ENCODE measurements at places on chromosomes 2 and 18.
A peak's percentile ranks its signal among the peaks of the same experiment; 100 is the strongest.

- no peak for DNase-seq
These were observed 819 bp upstream of the SERPINE2 start for GRCh38 chr2:224039770-224040440.

DNA sequence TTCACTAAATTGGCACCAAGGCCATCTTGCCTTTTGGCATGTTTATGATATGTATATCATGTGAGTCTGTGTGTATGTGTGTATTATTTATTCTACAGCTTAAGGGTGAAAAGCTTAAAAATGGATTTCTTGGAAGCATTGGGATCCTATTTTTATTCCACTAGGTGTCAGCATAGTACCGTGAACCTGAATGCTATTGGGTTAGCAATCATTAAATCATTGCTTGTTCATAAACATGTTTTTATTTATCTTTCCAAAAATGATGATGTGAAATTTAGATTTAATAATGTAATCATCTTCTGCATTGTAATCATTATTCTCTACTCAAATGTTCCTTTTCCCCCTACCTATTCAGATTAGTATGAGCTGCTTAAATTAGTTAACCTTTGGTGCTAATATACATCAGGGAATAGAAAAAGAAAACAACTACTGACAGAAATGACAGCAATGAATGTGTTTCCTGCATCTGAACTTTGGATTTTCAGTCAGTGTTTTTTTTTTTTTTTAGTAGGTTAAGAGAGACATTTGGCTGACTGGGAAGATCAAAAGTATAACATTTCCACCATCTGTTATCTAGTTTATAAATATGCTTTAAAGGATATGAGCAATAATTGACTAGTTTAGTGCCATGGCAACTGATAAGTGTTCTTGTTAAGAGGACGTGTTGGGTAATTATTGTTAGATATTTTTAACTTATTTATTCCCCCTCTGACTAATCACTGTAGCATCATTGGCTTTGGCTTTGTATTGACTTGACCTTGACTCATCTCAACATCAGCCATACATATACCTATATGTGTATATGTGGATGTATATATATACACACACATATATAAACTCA lies 14.1 kb upstream of the ZSWIM2 start:
- DNase-seq: peak; percentile 34

GRCh38 chr18:3248658-3249359 lies 1.2 kb downstream of the MYL12A start:
- DNase-seq: peak; percentile 77

DNA sequence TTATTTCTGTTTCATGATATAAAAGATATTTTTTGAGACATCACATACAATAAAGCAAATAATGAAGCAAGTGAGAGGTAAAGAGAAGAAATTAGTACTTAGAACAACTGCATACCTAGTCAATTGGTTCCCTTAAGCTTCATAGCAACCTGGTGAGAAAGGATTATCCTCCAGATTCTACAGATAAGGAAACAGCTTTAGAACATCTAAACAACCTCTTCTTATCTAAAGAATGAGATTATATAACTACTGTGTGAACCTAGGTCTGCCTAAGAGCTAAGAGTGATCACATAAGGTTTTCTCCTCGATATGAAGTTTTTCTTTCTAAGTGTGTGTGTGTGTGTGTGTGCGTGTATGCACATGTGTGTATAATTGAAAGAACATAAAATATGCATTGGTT lies 265.1 kb downstream of the NOL4 start:
- DNase-seq: no peak

DNA sequence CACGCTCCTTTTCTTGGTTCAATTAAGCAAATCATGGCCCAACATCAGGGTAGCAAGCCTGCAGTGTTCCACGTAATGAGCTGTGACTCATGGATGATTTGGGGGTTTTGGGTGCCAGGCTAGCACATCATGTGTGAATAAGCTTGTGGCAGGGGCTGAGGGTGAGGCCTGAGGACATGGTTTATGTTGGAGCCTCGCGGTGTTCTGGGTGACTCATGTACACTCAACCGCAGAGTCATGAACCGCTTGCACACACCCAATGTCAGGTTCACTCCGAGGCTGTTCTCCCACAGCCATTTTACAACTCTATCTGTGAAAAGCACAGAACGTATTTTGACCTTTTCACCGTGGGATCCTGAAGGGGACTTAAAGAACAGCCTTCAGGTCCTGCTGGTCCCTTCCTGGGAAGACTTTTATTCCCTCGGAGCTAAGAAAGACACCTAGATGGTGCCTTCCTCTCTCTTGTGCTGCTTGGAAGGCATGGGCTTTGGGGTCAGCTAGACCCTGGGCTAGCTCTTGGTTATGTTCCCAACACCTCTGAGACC lies 139.9 kb upstream of the ZEB2 start:
- peak; percentile 86 for DNase-seq

DNA sequence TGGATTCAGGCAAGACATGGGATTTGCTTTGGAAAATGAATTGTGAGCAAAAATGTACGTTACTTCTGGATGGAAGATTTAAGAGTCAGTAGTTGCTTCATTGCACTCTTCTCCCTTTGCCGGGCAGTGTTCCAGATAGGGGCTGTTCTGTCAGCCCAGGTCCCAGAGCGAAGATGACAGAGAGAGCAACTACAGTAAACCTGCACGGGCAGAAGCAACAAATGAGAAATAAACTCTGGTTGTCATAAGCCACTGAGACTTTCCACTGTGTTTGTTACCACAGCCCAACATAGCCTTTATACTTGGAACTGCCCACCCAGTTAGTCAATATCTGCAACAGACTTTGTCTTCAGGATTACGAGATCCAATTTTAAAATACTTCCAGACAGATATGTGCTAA lies 83.3 kb downstream of the CACNB4 start:
- DNase-seq: no peak

DNA sequence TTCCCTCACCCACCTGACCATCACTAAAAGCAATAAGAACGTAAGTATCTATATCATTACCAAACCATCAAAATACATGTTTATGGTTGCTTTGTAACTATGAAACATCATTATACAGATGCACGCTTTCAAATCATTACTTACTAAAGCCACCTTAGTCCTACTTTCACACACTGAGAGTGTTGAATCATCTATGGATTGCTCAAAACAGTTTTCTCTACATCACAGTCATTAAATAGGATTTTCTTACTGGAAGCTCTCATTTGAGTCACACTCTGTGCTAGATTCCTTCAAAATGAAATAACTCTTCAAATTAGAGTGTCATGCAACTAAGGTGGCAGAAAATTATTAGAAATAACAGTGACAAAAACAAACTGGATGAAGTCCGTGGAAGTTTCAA lies 878.4 kb downstream of the CPS1 start:
- no peak for DNase-seq

- no peak for DNase-seq
These were observed 413.3 kb upstream of the TNP1 start for GRCh38 chr2:217273162-217273561.

DNA sequence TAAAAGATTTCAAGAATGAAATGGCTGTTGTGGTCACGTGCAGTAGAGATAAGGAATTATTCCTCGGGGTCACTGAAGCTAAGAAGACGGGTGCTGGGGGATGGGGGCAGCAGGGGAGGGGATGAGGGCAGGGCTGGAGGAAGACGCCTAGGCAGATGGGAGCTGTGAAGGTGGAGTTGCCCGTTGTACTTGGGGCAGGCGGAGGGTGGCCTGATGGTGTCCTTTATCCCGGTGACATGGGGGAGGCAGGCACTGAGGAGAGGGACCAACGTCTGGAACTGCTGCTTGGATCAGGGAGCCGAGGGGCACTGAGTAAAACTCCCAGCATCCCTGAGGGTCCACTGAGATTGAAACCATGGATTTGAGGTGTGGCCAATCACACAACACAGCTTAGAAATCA lies 64.9 kb downstream of the ZCCHC2 start:
- DNase-seq: no peak

GRCh38 chr18:29188760-29189159 lies 1011.8 kb upstream of the CDH2 start:
- DNase-seq: peak; percentile 5

DNA sequence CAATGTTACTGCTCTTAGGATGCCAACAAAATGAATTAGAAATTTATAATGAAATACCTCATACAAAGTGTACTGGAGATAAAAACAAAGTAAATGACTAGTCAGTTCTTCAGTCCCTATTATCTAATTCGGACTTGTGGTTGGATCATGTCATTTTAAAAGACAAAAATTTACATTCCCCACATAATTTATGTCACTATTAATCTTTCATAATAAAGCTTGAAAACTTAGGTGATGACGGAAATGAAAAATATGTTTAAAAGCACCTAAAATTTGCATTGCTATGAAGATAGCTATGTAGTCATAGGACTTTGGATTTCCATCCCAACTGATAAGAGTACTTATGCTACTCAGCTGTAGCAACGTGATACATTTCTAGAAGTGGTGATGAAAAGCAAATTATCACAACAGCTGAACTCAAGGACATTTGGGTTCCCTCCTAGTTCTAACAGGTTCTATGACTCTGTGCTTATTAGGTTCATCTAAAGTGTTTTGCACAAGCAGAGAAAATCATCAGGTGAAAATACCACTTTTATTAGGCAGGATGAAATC lies 58.4 kb downstream of the LRPPRC start:
- no peak for DNase-seq

DNA sequence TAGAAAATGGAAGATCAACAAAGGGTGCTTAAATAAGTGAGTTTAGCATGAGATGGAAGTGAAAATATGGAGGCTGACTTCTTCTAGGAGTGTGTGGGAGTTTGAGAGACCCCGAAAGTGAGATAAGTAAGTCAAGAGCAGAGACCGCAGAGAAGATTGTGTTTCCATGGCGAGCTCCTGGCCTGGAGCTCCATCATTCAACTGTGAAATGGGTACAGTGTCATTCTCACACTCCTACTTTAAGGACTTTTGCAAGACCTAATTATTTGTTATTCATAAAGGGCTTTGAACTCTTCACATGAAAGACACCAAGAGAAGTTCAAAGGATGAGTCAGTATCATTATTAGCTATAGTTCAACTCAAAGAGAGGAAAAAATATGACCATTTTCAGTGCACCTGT lies 134.2 kb upstream of the PIK3C3 start:
- no peak for DNase-seq

DNA sequence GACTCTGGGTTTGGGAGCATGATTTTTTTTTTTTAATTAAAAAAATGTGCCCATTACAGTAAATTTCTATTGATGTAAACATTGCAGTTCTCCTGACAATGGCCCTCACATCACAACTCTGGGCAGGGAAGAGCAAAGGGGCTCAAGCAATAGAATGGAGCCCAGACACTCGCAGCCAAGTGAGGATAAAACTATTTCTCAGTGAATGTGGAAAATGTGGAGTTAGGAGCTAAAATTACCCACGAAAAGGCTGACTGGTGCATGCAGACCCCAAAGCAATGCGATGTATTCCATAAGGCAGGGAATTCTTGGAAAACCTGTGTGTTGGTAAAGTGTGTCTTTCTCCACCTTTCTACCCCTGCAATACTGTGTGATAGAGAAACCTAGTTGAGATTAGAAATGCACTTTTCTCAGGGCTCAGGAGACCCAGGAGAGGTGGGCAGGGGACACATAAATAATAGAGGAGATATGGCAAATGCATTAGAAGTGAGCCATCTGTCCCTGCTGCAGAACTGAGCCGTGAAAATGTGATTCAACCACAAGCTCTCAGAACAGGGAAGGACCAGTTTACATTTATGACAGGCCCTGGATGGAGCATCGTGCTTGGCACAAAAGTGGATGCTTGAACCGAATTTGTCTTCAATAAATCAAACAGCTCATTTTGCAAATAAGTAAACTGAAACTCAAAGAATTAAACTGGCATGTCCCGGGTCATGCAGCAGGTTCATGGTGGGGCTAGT lies 100.1 kb downstream of the MYCN start:
- no peak for DNase-seq

- no peak for DNase-seq
These were observed 81.3 kb downstream of the ANKRD12 start for GRCh38 chr18:9217743-9218451.

- DNase-seq: peak; percentile 97
These were observed 35.1 kb upstream of the YWHAQ start for GRCh38 chr2:9665898-9666297.

DNA sequence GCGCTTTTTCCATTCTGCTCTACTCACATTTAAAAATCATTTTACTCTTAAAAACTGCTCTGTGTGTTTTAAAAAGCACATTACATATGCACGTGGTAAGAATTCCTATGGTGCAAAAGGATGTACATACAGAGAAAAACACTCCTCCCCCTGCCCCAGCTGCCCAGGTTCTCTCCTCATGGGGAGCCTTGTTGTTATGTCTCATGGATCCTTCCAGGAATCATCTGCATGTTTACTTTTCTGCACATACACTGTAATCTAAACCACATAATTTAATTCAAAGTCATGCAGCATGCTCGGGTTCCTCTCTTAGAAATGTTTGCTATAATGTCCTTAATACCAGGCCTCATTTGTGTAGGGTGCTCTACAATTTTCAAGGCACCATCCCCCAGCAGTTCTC lies 243.3 kb downstream of the LOXHD1 start:
- DNase-seq: peak; percentile 23

DNA sequence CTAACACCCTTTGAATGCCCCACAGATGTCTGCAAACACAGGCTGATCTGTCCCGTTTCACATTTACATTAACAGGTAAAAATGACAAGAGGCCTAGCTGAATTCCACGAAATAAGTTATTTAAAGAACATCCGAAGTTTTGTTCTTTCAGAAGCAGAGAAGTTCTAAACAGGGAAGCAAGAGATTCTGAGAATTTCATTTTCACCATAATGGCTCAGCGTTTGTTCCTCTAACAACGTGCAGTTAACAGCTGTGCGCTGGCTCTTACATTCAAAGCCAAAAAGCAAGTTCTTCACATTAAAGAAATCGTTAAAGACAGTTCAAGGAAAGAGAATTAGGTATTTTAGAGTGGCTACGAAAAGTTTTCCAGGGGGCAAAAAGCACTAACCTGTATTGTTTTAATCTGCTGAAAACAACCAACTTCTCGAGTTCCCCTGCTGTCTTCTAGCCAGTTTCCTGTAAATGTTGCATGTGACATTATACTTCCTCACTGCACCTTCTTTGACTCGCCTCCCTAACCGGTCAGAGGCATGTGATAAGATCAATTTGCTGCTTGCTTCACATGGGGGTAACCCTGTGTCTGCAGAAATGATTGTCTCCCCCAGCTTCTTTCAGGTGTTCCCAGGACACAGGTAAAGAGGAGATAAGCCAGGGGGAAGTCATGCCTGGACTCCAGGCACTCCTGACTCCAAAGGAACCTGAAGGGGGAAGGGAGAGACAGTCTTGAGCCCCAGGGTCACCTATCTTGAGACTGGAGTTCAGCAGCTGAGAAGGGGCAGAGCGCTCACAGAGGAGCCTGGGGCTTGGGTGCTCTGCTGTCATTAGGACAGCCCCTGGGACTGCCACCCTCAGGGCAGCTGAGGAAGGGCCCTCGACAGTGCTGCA lies 36.8 kb upstream of the WIPF1 start:
- no peak for DNase-seq

- no peak for DNase-seq
These were observed 251.4 kb upstream of the ZEB2 start for GRCh38 chr2:144771348-144771747.

GRCh38 chr2:226334981-226335720 lies 464.5 kb downstream of the IRS1 start:
- DNase-seq: peak; percentile 77

GRCh38 chr2:230323385-230324106 lies 3.4 kb upstream of the SP140L start:
- DNase-seq: no peak

Data from fibroblast of skin of back (primary cell).